ENCODE measurements at places on chromosomes 2 and 18. TPM values are rescaled to one million over a fixed set of nuclear protein-coding genes. Genes with fewer than 3 reads are reported as not detected.
A peak's percentile ranks its signal among the peaks of the same experiment; 100 is the strongest.

DNA sequence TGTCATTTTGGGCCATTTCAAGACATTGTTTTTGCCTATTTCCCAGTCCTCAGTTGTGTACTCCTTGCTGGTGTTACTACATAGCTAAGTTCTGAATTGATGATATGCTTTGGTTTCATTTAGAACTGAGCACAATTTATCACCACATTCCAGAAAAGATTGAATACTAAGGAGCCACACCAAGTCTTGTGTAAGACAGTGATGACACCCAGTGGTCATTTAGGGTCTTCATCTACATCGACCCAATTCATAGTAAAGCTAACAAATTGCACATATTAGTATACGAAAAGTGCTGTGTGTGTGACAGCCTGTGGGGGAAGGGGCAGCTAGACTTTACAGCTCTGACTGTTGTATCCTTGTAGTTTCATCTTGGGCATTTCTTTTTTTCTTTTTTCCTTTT lies 10.9 kb upstream of the DLX2 start:
- DNase-seq: peak; percentile 49

- DNase-seq: no peak
Observed at GRCh38 chr2:1656961-1657841, 87.1 kb downstream of the PXDN start.

DNA sequence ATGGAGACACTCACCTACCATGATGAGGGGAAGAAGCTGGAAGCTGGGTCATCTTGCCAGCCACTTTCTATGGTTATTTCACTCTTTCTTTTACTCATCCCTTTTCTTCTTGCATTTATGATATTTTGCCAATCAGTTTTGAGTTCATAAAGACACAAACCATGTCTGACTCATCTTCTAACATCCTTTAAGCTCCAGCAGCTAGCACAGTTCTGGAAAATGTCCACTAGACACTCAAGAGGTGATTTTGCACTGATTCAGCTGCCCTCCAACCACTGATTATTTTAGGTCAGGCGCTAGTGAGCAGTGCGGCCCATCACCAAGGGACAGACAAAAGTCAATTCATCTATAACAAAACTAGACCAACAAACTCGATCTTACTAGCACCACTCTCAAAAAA lies 537.1 kb upstream of the ID2 start:
- DNase-seq: no peak

- no peak for DNase-seq
Observed at GRCh38 chr18:55258088-55258487, 298.8 kb upstream of the CCDC68 start.

GRCh38 chr2:218555527-218555926 lies 12.6 kb downstream of the USP37 start:
- DNase-seq: no peak

DNA sequence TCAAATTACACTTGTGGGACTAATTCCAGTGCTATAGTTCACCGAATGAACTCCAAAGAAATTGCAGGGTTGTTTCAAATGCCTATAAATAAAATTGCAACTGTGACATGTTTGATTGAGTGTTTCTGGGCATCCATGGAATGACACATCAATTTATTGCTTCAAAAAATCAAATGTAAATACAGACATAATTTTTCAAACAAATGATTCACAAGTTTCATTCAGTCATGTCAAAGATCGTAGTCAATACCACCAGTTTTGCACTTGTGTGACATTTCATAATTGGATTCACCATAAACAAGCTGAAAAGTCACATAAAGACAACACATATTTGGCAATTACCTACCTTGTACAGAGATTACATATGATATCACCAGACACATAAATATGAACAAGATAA lies 350.8 kb downstream of the CDH2 start:
- no peak for DNase-seq

DNA sequence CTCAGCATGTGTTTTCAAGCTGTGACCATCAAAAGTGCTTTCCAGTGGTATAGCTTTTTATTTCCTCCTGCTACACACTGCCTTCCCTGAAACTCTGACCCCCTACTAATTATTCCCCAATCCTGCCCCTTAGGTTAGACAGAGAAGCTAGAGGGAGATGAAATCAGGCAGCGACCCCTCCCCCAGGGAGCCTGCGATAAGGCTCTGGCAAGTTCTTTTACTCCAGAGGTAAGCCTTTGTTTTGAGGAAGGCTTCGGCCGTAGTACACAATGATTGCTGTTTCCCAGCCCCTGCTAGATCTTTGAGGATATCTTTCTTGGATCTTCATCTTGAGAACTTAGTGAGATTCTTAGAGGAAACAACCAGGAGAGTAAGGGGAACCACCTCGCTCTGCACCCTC lies 33.5 kb upstream of the NOL4 start:
- no peak for DNase-seq

RSAD2 gene
- 0.35 TPM for polyA plus RNA-seq

MC4R gene
- polyA plus RNA-seq: 0.62 TPM

MOCOS gene
- polyA plus RNA-seq: 1.2 TPM

USP37 gene
- polyA plus RNA-seq: 1.4 TPM

CROCC2 gene
- not detected for polyA plus RNA-seq

HOXD1 gene
- not detected for polyA plus RNA-seq

SLC9A4 gene
- 0.11 TPM for polyA plus RNA-seq

All from SK-N-SH (cell line).